ENCODE measurements at places on chromosomes 7 and 10.
A peak's percentile ranks its signal among the peaks of the same experiment; 100 is the strongest.

DNA sequence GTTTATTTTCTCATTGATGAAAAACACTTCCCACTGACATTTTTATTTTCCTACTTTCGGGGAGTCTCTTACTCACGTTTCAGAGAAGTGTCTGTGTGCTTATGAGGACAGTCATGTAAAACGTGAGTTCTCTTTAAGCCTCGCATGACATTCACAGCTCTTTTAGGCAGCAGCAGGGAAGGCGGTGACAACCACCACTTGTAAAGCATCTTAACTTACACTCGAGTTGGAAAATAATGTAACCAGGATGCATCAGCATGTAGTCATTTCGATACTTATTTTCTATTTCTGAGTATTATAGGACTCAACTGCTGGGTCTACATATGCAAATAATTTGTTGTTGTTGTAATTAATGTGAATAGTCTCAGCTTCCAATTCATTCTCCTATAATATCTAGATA lies 153.6 kb downstream of the SEMA3D start:
- DNase-seq, result no peak

GRCh38 chr10:122112625-122113160 lies 123.7 kb downstream of the TACC2 start:
- peak; percentile 62 for DNase-seq

- no peak for DNase-seq
Observed at GRCh38 chr7:70680743-70681468, 451.0 kb upstream of the GALNT17 start.

- DNase-seq, result no peak
Observed at GRCh38 chr10:20552382-20552781, 344.7 kb downstream of the NEBL start.

DNA sequence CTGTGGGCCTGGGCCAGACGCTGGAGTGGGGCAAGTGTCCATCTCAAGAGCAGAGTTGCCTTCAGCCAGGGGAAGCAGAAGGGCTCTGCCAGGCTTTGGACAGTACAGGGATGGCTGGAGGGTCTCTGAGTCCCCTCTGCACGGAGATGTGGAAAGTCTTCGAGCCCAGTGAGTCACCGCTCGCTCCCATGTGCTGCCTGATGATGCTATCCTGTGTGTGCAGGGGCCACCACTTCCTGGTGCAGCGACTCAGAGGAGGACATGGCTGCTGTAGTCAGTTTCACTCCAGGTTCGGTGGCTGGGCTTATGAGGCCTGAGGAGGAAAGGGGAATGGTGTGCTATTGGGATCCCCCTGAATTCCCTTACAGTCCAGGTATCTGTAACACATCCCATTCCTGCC lies 6.0 kb downstream of the ADCYAP1R1 start:
- DNase-seq, result peak; percentile 61

DNA sequence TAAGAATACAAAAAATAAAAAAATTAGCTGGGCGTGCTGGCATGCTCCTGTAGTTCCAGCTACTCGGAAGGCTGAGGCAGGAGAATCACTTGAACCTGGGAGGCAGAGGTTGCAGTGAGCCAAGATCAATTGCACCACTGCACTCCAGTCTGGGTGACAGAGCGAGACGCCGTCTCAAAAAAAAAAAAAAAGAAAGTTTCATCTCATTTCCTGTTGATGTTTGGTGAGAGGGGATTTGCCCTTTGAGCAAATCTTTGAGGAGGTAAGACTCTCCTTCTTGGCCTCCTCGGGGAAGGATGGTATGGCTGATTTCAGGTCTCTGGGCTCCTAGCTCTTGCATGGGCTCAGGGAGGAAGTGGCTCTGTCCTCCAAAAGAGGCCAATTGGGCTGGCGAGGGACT lies 3.6 kb upstream of the GRID2IP start:
- DNase-seq, result no peak

- DNase-seq, result no peak
Observed at GRCh38 chr7:70734411-70734810, 397.5 kb upstream of the GALNT17 start.

DNA sequence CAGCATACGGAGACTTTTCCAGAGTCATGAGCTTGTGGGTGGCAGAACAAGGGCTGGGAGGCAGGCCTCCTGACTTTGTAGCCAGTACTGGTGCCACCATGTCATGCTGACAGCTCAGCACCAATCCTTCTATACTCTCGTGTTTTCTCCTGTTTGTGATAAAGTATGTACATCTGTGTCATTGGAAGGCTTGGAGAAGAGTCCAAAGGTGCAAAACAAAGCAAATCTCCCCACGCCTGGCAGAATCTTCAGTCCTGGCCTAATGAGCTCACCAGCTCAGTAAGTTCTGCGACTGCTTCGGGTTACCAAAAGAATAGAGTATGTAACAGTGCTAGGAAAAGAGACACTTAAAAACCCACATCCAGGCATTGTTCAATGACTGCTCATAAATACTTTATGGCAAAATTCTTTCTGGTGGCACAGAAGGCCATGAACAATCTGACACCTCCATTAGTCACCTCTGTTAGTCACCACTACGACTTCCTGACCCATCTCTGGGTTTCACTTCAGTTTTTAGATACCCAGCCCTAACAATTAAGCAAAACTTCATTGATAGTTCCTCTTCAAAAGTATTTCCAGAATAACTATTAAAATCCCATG lies 24.5 kb downstream of the STEAP1 start:
- DNase-seq, result peak; percentile 87

DNA sequence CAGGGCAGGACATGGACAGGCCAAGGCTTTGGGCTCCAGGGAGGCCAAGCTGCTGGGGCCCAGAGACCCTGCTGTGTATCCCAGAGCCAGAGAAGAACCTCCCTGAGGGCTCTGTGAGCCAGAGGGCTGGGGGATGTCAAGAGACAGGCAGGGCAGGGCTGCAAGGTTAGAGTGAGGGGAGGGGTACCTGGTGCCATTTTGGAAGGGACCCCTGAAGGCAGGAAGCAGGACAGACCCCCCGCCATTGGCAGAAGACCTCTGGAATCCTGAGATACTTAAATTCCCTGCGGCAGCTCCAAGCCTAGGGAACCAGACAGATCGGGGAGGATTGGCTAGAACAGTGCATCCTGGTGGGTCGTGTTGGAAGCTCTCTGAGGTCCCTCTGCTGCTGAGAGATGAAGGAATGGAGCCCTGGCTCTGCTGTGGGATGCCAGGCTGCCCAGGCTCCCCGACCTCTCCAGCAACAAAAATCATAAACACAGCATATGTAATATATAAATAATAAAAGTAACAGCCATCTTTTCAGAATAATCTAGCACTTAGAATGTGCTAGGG lies 75.0 kb downstream of the LHPP start:
- DNase-seq, result no peak

DNA sequence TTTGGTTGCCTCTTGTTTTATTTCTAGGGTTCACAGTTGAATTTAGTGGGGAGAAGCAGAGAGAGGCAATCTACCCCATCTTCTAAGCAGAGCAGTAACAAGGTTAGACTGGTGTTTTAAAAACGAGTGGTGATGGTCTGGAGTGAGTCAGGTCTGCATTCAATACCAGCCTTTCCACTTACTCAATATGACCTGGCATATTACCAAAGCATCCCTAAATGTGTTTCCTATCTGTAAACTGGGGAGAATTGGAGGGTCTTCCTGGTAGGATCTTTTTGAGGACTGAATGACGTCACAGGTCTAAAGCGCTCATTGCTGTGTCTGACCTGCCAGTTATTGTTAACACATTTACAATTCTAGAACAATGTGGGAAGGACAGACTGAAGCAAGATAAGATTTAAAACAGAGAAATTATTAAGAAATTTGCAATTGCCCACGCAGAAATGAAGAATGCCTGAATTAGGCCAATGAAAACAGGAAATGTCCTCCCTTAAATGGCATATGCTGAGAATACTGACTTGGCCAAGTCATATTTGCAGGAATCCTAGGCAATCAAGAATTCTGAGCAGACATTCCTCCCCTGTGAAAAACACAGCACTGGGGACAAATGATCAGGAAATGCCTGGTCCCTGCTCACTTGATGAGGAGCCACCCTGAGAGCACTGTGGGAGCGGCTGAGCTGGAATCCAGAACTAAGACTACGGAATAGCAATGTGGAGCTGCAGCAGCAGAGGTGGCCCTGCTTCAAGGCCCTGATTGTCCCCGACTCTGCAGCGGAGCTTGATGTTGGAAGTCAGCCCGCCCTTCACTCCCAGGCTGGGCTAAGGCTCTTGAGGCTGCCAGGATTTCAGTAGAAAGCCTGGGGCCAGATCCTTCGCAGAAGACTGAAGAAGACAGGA lies 184.5 kb upstream of the CXCL12 start:
- DNase-seq, result no peak

GRCh38 chr10:75654171-75654771 lies 222.8 kb downstream of the LRMDA start:
- no peak for DNase-seq

DNA sequence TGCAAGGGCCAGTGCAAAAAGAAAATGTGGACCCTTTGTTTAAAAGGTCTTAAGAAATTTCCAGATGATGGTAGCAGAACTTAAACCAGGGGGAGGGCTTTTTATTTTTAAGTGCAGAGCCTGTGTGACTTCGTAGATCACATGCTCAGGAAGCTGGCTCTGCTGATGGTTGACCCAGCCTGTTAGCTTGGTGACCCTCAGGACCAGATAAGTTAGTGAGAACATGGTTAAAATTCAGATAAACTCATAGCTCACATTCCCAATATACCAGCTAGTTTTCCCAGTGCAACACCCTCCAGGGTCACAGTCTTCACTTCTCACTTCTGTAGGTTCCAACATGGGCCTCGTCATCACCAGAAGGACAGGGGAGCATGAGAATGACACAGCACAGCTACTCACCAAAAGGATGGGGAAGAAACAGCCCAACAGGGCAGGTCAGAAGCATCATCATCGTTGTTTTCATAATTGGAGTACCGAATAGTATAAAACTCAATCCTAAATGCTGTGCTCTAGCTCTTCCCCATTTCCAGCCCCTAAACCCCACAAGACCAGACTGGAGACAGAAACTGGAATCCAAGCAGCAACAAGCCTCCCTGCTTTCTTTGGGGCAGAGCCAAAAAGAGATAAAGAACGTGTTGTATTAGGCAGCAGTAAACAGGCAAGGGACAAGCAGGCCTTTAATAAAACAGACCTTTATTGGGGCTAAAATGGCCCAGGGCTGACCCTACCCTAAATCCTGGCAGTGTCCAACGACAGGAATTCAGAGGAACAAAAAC lies 102.2 kb upstream of the ANKRD1 start:
- DNase-seq, result no peak

Measured in NB4 (cell line).